ENCODE measurements at places on chromosomes 2 and 18. TPM values are rescaled to one million over a fixed set of nuclear protein-coding genes. Genes with fewer than 3 reads are reported as not detected.

GRCh38 chr18:66727991-66728390 is 124.1 kb upstream of the CDH19 start:
- no peaks in the 10 kb centered on the region for H3K4me1 ChIP-seq
- H3K4me3 ChIP-seq, result no peak overlapping the region
- DNase-seq, result no peak
- no peaks in the 10 kb centered on the region for H3K36me3 ChIP-seq
- H3K27ac ChIP-seq, result no peak overlapping the region

DNA sequence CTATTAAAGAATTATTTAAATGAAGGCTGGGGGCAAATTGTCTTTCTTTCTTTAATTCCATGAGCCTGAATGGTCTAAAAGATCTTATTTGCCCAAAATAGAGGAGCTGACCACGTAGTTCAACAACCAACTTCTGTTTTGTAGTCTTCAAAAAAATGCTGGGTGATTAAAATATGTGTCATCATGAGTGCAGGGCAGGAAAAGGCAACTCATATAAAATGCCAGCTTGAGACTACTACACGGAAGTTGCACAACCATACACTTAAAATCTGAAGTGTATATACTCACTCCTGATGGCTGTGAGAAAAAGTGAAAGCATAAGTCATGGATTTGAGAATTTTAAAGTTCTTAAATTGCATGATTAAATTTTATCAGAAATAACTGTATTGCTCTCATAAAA is 210.9 kb downstream of the DYM start:
- peak; percentile 76 for DNase-seq
- peaks cover 29% of the 10 kb centered on the region for H3K4me1 ChIP-seq
- H3K27ac ChIP-seq, result peak overlapping the region; percentile 66
- no peaks in the 10 kb centered on the region for H3K36me3 ChIP-seq
- no peaks in the 10 kb centered on the region for H3K27me3 ChIP-seq

The CGREF1 gene
- total RNA-seq, result 6.8 TPM

The GCKR gene
- 1.4 TPM for total RNA-seq

The IL37 gene
- total RNA-seq, result not detected

The TLX2 gene
- total RNA-seq, result under 0.01 TPM

DNA sequence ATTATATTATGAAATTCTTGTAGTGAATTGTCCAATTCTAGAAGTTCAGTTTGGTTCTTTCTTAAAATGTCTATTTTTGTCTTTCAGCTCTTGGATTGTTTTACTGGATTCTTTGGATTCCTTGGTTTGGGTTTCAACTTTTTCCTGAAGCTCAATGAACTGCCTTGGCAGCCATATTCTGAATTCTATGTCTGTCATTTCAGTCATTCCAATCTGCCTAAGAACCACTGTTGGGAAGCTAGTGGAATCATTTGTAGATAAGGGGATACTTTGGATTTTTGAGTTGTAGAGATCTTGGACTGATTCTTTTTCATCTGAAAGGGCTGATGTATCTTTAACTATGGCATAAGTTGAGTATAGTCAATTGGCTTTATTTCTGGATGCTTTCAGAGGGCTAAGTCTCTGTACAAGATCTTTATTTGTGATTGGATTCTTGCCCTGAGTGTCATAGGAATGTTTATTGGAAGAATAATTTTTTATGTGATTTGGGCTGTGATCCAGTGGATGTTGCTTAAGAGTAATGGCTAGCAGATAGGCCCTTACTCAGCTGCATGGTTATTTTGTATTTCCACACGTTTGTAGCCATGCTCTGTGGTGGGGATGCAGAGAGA is 42.3 kb downstream of the SERPINB7 start:
- H3K27me3 ChIP-seq, result no peaks in the 10 kb centered on the region
- peaks cover 30% of the 10 kb centered on the region for H3K4me1 ChIP-seq
- peak overlapping the region; percentile 57 for H3K27ac ChIP-seq
- DNase-seq, result peak; percentile 63
- no peaks in the 10 kb centered on the region for H3K36me3 ChIP-seq

The RGPD8 gene
- 25.0 TPM for total RNA-seq

The UNC80 gene
- not detected for total RNA-seq

The HRH4 gene
- total RNA-seq, result under 0.01 TPM

The AP1S3 gene
- total RNA-seq, result 2.2 TPM

Measured in osteoblast (primary cell).